ENCODE measurements at places on chromosomes 5 and 9.

- no peak for DNase-seq
Measured at GRCh38 chr5:170361116-170361515, 28.1 kb downstream of the KCNMB1 start.

DNA sequence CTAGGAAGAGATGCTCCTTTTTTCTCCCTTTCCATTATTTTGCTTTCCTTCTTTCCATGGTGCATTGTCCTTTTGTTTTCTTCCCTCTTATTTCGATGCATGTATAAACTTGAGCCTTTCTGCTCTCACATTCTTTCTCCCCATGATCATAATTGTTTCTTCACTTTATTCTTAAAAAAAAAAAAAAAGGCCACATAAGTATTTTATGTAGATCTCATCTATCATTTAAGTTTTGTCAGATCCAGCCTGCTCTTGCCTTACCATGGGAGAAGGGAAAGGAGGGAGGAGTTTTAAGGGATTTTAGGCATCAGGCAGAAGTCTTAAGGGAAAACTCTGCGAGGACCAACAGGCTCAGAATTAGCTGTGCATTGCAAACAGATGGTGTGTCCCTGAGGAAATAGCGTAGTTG, 11.1 kb downstream of the TGFBR1 start:
- no peak for DNase-seq

- DNase-seq = no peak
Measured at GRCh38 chr5:123753937-123754891, 242.2 kb downstream of the CSNK1G3 start.

GRCh38 chr5:132850066-132850465, 16.2 kb downstream of the GDF9 start:
- no peak for DNase-seq

DNA sequence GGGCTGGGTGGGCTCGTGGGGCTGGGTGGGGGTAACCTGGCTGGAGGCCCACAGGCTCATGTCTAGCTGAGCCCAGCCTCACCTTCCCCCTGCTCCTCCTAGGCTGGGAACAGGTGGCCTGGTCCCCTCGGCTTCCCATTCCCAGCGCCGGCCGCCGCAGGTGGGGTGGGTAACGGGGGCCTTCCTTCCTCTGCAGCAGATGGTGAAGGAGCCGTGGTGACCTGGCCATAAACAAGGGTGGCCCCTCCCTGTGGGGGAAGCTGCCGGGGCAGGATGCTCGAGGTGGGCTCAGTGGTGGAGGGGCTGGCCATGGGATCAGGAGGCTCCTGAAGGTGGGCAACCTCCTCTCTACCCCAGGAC, 41.0 kb upstream of the EGFL7 start:
- DNase-seq = no peak

- DNase-seq = no peak
Measured at GRCh38 chr5:14322437-14323187, 179.5 kb downstream of the TRIO start.

- DNase-seq = no peak
Measured at GRCh38 chr9:11072176-11072575, 459.4 kb upstream of the PTPRD start.
